ENCODE measurements at places on chromosomes 6 and 20.
A peak's percentile ranks its signal among the peaks of the same experiment; 100 is the strongest.

- DNase-seq, result no peak
These were observed 59.5 kb upstream of the RNF144B start for GRCh38 chr6:18327626-18328025.

GRCh38 chr6:133991096-133991593 is 38.1 kb downstream of the TBPL1 start:
- DNase-seq, result peak; percentile 75

GRCh38 chr6:160972111-160972510 is 19.5 kb upstream of the MAP3K4 start:
- peak; percentile 86 for DNase-seq

DNA sequence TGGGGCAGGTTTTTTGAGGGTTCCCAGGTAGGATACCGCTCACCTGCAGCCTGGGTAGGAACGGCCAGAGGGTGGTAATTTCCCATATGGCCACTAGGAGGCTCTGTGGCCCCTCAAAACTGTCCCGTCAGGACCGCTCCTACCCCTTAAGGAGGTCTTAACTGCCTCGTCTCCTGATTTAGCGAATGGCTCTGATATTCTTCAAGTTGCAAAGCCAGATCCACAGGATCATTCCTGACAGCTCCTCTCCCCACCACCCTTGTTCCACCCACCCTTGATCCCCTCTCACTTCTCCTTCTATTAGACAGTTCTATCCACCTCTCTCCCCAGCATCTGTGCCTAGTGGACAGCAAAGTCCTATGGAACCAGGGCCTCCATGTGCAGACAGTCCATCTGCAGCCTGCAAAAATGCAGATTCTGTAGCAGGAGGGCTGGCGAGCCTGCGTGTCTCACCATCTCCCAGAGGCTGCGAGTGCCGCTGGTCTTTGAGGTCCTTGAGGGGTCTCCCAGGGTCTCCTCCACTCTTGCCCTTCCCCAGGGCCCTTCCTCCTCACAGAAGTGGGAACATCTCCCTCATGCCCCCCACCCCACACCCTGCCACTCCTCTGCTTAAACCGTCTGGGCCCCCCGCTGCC is 34.3 kb upstream of the ZBP1 start:
- peak; percentile 67 for DNase-seq

DNA sequence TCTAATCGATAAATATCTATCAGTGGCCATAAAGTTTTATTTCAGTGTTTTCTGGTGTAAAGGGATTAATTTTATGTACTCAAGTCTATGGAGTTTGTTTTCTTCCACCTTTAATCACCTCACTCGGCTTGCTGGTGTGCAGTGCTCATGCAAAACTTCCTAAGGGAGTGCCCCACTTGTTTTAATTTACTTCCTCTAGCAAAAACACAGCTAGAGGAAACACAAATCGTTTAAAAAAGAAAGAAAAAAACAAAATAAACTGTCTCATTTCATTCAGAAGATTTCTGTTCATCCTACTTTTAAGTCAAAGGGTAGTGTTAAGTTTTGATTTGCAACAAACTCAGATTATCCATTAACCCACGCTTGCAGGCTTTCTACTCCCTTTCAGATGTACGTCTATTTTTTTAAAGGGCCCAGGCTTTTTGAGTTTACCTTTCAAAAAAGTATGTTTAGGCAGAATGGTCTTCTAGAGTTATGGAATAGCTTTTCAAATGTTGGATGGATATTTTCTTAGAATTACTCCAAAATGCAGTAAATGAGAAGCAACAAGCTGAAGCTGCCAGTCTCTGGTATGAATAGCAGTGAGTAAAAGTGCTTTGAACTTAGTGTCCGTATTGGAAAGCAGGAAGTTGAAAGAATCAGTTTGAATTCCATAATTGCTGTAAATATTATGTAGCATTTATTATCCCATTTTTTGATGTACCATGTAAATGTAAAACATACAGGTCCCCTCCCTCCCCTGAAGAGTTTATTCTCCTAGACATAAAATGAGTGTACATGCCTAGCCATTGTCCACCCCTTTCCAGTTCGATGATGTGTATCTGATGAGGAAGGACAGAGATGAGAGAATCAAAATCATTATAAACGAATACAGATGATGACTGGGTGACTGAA is 113.3 kb downstream of the SLC16A10 start:
- DNase-seq, result no peak

GRCh38 chr20:46930640-46931339 is 36.1 kb downstream of the EYA2 start:
- DNase-seq, result no peak

- no peak for DNase-seq
These were observed 30.6 kb upstream of the LMBRD1 start for GRCh38 chr6:69827276-69827893.
